ENCODE measurements at places on chromosomes 6 and 20.

- no peaks in the 10 kb centered on the region for H3K4me1 ChIP-seq
- H3K36me3 ChIP-seq: no peaks in the 10 kb centered on the region
- DNase-seq: no peak
- no peak overlapping the region for H3K27ac ChIP-seq
- no peak overlapping the region for H3K4me3 ChIP-seq
These were observed 75.1 kb downstream of the CDC40 start for GRCh38 chr6:110255211-110255750.

DNA sequence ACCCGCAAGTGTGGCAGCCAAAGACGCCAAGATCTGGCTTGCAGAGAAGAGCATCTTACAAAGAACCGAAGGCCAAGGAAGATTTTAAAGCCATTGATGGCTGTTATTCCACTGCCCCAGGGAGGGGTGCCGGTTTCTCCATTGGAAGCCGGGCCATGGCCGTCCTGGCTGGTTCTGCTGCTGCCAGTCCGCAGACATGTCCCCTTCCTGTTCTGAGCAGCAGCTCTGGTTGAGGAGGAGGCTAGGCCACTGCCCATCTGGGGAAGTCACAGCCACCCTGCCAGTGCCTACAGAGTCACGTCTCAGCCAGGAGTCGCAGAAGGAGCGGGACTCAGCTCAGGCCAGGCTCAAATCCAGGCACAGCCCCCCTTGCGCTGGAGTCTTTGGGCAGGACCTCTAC lies 42.6 kb upstream of the MRGBP start:
- H3K4me1 ChIP-seq: peaks cover 27% of the 10 kb centered on the region
- no peak overlapping the region for H3K27ac ChIP-seq
- H3K36me3 ChIP-seq: no peaks in the 10 kb centered on the region
- DNase-seq: no peak
- no peaks in the 10 kb centered on the region for H3K27me3 ChIP-seq

DNA sequence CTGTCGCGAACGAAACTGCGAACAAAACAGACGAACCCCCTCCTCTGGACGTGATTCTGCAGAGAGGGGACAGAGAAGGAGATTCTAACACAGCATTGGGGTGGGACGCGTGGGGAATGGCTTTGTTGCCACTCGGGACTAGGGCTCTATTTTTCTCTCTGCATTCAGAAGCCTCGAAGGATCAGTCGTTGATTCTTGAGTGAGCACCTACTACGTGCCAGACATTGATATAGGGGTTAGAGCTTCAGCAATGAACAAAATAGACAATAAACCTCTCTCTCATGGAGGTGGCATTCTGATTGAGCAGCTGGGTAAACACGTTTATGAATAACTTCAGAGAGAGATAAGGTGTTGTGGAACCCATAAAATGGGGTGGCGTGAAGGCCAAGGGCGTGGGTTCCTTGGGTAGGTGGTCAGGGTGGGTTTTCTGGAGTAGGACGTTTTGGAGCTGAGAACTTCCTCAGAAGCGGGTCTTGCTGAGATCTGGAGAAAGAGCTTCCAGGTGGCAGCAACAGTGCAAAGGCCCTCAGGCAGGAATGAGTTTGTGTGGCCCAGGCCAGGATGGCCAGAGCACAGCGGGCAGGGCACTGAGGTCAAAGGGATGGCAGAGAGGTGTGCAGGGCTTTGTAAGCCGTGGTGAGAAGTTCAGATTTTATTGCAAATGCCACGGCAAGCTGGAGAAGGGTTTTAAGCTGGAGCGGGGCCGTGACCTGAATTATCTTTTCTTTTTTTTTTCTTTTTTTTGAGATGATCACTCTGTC lies 884 bp downstream of the SLC2A10 start:
- no peak for DNase-seq
- peaks cover 13% of the 10 kb centered on the region for H3K4me1 ChIP-seq
- H3K27me3 ChIP-seq: peaks cover 7% of the 10 kb centered on the region
- no peaks in the 10 kb centered on the region for H3K36me3 ChIP-seq
- peak overlapping the region; percentile 80 for H3K27ac ChIP-seq

DNA sequence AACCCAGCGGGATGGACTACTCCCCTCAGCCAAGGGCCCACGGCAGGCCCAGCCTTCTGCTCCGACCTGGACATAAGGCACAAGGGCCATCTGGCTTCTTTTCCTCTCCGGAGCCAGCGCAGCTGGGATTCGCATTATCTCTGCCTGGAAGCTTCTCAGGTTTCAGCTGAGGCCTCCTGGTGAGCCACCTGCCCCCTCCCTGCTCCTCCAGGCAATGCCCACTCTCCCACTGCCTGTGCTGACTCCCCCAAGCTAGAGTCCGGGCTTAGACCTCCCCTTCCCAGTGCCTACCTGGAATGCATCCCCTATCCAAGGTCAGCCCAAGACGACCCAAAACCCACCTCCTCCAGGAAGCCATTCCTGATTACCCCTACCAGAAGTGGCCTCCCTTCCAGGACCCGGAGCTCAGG lies 60.7 kb downstream of the EZR start:
- no peak overlapping the region for H3K27ac ChIP-seq
- DNase-seq: no peak

GRCh38 chr6:15160812-15161211 lies 85.1 kb upstream of the JARID2 start:
- H3K27ac ChIP-seq: no peak overlapping the region
- H3K4me1 ChIP-seq: no peaks in the 10 kb centered on the region
- H3K4me3 ChIP-seq: no peak overlapping the region
- H3K27me3 ChIP-seq: no peaks in the 10 kb centered on the region

DNA sequence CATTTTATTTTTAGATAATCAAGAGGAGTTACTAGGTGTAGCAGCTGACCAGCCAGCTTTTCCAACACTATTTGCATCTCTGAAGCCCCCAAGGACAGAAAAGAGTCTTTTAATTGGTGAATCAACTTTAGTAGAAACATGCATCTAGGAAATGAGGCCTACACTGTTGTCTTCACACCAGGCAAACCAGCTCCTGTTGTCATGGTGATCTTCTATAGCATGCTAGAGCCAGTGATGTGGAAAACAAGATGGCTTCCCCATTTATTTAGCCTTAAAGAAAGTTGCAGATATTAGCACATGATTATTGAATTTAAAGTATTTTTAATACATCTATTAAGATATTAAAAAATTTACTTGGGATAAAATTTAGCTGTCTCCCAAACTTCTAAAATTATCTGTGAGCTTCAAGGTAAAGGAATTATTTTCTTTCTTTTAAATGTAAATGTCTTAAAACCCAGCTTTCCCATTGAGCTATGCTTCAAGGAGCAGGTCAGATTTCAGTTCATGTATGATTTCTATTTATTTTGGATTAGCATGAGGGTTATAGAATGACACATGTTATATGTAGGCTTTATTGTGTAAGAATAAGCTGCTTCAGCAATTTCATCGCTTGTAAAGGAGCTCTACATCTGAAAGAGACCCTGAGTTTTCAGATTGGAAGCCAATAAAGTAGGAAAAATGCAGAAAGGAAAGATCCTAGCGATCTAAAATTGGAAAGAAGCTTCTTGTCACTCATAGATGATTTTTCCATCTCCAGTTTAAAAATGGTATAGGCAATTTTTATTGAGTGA lies 564.9 kb upstream of the CITED2 start:
- no peak for DNase-seq
- H3K4me1 ChIP-seq: peaks cover 5% of the 10 kb centered on the region
- no peaks in the 10 kb centered on the region for H3K27me3 ChIP-seq
- H3K36me3 ChIP-seq: no peaks in the 10 kb centered on the region
- H3K27ac ChIP-seq: no peak overlapping the region

- H3K4me1 ChIP-seq: no peaks in the 10 kb centered on the region
- no peak for DNase-seq
- H3K27me3 ChIP-seq: no peaks in the 10 kb centered on the region
- H3K36me3 ChIP-seq: no peaks in the 10 kb centered on the region
- H3K4me3 ChIP-seq: no peak overlapping the region
These were observed 13.6 kb upstream of the PHACTR2 start for GRCh38 chr6:143664171-143664570.
